ENCODE measurements at places on chromosomes 1 and 21.

GRCh38 chr1:235030919-235031596, 97.6 kb downstream of the TOMM20 start:
- no peak for DNase-seq

DNA sequence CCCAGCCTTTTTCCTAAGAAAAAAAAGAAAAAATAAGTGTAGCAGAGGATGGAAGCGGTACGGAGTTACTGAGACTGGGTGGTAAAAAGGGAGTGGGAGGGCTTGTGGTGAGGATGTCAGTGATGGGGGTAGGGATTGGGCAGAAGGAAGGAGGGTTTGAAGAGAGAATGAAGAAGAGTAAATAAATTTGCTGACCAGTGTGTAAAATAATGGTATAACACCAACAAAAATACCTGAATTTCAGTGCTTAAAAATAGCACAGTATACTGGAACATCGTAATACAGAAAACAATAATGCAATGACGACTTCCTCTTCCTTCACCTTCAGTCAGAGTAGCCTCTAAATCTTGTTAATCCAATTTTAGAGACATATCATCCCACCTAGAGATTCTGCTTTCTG, 18.8 kb upstream of the SYPL2 start:
- DNase-seq, result no peak

DNA sequence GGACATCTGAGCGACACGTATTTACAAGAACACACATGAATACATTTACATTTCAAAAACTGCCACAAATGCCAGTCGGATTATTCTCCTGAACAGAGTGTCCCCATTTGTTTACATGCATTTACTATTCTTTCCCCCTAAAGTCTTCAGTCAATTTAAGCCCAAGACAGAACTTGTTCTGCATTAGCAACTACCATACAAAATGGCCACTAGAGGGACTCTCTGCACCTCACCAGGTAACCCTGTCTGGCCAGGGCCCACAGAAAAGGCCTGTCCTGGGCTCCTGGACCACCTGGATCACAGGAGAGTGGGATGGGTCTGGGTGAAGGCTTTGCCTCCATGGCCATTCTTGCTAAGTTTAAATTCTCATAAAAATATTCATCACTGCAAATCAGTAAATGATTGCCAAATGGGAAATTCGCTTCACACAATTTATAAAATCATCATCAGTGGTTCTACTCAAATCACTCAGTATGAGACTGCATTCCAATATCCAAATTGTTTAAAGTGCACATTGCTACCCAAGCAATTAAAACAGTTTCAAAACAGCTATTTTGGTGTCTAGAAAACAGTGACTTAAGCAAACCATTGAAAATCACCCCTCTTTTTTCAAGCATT, 12.5 kb upstream of the GUCA2A start:
- no peak for DNase-seq

DNA sequence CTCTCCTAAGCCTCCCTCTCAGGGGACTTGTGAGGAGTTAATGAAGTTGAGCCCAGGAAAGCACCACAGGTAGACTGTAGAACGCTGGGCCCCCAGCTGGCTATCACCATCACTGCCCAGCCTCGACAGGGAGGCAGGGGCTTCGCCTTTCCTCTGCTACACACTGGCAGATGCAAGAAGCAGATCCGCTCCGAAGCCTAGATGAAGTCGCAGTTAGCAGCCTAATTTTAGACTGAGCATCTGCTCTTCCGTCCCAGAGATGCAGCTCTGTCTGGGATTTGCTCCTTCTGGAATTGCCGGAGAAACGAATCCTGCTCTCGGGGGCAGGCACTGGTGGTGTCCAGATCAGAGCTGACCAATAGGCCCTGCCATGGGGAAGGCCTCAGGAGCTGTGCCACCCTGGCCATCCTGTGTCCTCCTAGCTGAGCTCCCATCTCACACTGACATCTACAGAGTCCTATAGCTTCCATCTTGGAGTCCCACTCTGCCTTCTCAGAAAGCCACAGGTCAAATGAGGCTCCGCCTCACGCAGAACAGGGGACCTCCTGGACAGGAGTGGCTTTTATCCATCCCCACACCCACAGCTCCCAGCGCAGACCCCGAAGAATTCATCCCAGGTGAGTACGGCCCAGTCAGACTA, 186.8 kb upstream of the EDN2 start:
- DNase-seq, result no peak

DNA sequence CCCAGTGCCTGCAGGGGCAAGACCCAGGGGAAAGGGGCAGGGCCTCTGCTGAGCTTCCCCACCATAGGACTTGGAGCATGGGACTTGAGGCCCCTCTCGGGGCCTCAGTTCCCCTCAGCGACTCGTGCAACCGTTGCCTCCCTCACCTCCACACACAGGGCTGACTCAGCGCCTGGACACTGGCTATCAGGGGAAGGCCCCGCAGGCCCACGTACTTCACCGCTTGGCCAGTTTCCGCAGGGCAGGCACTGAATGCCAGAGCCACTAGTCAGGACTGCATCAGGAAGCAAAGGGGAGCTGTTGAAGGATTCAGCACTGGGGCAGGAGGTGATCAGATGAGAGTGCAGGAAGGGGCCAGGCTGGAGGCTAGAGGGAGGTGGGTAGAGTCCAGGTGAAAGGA, 15.5 kb upstream of the FAM131C start:
- no peak for DNase-seq

GRCh38 chr1:43445606-43446387, 7.9 kb downstream of the HYI start:
- DNase-seq, result no peak

GRCh38 chr1:171429137-171429536, 56.2 kb upstream of the PRRC2C start:
- DNase-seq, result no peak

GRCh38 chr1:42157667-42158066, 4.5 kb downstream of the GUCA2B start:
- DNase-seq, result no peak

DNA sequence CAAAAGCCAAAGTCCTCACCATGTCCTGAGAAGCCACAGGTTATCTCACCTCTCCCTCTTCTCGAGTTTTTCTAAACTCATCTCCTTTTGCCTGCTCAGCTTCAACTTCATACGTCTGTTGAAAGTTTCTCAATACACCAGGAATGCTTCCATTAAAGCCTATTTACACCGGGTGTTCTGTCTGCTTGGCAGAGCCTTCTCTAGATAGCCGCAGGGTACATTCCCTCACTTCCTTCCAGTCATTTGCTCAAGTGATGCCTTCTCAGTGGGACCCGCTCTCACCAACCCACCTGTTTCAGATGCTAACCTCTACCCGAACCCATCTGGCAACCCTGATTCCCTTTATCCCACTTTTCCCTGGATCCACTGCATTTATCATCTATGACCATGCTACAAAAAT, 257.0 kb upstream of the ADGRL2 start:
- no peak for DNase-seq

GRCh38 chr1:173414136-173414535, 63.0 kb upstream of the PRDX6 start:
- DNase-seq, result no peak

DNA sequence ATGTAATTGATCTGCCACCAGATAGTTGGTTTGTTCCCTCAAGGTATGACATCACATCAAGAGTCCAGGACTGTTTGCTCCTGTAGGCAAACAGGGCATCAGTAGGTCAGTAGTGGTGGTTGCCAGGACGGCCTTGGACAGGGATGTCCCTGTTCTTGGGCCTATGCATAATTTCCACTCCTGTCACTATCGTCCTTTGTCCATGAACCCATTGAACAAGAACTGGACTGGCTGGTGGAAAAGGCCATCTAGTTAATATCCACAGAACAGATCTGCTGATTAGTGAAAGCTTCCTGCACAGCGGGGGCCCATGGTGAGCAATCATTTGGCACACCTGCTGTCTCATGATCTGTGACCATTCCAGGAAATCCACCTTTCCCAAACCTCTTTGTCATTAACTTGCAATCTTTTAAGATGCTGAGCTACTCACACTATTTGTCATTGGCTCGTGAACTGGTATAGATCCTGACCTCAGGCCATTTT, 12.4 kb upstream of the BSDC1 start:
- DNase-seq, result no peak

DNA sequence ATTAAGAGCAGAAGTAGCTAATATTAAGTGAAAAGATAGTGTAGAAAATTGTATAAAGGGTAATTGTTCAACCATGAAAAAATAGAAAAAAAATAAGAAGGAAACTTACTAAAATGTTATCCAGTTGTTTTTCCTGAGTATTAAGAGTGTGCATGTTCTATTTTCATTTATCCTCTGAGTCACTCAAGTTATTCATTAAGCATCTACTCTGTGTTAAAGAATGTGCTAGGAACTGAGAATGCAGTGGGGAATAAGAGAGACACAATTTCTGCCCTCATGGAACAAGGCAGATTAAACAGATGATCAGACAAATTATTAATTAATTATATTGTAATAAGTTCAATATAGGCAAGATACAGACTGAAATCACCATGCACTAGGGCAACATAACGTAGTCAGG, 10.8 kb upstream of the PIGK start:
- no peak for DNase-seq
